ENCODE measurements at places on chromosomes 5 and 9.

DNA sequence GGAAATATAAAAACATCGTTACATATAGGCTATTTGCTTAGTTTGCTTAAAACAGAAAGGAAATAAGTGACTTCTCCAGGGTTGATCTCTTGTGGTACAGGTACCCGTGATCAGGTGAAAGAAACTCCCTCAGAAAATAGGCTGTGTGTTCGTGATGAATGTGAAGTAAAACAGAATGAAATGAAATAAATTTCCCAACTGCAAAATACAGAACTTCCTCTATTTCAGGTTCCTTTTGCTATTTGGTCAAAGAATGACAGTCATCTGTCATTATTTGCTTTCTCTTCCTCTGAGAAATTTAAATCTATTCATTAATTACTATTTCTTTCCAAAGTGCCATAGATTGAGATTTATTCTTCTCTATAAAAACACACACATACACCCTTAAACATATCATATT is 408.1 kb downstream of the FAM170A start:
- no peak for DNase-seq

DNA sequence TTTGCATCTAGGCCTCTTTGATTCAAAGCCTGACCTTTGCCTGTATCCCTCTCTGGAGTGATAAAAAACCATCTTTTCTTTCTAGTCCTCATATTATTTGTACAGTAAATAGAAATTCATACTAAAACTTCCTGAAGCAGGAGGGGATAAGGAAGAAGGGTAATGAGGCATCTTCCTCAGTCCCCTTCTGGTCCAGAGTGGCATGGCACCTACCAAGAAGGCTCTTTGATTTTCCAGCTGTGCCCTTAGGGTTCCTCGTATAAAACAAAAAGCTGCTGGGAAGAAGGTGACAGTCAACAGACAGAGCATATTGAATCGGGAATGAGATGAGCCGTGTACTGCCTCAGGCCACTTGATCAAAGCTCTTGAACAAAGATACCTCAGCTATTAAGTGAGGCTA is 71.9 kb upstream of the SPDL1 start:
- DNase-seq: no peak

DNA sequence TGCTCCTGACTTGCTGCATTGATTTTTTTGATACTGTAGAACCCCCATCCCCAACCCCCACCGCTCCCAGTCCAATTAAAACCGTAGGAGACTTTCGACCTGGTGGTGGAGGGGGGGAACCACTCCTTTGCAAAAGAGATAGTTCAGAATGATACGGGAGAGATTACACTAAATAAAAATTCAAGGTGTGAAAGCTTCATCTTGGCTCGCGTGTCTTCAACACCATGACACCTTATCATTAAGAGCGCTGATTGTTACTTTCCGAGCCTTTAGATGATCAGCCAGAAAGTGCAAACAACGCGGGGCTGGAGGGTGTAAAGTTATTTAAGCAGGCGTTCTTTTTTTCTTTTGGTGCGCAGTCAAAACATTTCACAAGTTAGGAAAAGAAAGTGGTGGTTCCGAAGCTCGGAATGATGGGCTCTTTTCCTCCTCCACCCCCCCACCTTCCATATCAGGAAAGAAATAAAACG is 1.3 kb upstream of the ZNF462 start:
- DNase-seq: no peak

GRCh38 chr9:126462617-126463016 is 136.0 kb downstream of the MVB12B start:
- no peak for DNase-seq

- DNase-seq: no peak
These were observed 23.9 kb downstream of the LARP1 start for GRCh38 chr5:154779105-154779504.

GRCh38 chr9:128358090-128358489 is 13.1 kb upstream of the URM1 start:
- no peak for DNase-seq

GRCh38 chr9:84166891-84167290 is 173.7 kb downstream of the SLC28A3 start:
- DNase-seq: no peak

DNA sequence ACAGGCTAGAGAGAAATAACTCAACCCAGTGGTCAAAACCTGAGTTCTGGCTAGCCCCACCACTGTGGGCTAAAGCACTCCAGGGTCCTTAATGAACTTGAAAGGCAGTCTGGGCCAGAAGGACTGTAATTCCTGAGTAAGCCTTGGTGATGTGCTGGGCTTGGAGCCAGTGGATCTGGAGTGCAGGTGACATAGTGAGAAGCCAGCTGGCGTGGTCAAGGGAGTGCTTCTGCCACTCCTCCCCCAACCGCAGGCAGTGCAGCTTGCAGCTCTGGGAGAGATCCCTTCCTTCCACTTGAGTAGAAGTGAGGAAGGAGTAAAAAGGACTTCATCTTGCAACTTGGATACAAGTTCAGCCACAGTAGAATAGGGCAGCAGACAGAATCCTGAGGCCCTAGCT is 424.0 kb downstream of the CDH18 start:
- no peak for DNase-seq

- DNase-seq: no peak
These were observed 582.7 kb downstream of the DTWD2 start for GRCh38 chr5:118405650-118406061.

DNA sequence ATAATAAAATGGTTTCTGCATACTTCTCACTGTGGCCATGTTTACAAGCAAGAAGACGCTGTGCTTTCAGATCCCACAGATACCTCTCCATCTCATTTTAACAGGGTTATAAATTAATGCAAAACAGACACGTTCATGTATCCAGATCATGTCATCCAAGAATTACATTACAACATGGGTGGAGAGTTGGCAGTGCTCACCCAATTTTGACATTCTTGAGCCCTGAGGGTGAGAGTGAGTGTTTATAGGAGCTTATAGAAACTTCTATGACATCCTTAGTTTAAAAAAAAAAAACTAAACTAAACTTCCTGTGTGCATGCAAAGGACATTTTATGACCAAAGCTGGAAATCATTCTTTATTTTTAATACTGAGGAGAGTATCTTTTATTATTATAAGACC is 9.1 kb downstream of the PRKACG start:
- DNase-seq: no peak
